ENCODE measurements at places on chromosomes 13 and 19.

GRCh38 chr19:13363954-13364353 is 142.3 kb downstream of the CACNA1A start:
- DNase-seq: no peak

DNA sequence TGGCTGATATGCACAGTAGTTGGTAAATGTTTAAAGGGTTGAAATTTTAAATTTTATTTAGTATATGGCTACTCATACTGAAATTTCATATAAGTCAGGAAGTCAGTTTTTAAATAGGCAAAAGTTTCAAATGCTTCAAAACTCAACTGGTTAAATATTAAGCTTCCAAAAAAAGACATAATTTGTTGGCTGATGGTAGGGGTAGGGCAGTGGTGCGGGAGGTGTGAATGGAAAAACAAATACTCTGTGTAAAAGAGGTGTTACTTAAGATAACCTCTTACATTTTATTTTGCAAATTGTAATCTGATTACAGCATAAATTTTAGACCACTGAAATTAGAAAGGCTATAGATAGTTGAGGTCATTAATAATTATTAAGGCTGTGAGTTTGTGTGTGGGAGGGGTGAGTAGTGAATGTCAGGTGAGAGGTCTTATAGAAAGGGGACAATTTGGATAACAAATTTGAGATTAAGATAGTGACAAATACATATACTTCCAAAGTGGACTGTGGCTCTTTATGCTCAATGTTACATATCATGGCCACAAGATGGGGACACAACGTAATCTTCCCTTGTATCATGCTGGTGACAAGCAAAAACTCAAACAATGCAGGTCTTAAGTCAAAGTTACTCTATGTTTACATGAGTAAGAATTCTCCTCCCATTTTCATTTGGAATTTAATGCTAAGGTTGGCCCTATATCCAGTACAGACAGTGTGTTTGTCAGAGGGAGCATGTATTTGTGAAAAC is 36.6 kb upstream of the OXGR1 start:
- peak; percentile 50 for DNase-seq

DNA sequence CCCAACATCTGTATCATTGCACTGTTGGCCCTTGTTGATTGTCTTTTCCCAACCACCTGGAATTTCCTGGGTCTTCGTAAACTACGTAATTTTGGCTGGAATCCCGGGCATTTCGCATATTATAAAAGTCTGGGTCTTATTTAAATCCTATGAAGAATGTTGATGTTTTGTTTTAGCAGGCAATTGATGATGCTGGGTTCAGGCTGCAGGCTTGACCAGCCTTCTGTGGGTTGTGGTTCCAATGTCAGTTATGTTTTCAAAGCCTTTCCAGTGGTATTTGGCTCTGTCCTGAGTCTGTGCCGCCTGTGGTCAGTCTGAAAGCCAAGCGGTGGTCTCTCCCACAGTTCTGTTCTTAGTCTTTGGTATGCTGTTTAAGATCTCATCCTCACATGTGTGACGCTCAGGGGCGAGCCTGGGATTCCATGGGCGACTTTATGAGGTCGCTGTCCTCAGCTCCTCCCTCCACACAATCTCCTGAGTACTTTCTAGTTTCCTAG is 12.4 kb downstream of the SLC35E1 start:
- no peak for DNase-seq

DNA sequence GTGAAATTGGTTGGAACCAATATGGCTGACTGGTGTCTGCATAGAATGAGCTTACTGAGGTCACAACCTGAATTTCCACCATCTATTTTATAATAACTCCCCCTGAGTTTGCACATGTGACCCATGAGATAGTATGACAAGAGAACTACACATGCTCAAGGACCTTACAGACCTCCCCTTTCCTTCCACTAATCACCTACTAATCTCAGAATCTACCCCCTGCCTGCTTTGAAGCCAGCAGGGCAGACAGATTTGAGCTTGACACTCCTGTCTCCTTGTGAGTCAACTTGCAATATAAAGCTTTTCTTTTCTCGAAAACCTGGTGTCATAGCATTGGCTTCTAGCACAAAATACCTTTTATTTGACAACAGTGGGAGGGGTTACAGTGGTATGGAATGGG is 248.4 kb downstream of the RFC3 start:
- no peak for DNase-seq

DNA sequence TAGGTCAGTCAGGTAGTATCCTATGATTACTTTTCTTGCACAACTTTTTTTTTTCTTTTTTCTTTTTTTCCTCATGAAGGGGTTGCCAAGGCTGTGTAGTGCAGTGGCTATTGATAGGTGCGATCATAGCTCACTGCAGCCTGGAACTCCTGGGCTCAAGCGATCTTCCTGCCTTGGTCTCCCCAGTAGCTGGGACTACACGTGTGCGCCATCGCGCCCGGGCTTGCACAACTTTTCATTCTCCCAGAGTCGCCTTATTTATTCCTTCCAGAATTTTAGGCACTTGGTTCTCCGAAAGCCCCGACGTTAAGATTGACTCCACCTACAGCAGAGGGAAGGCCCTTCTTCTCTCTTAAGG is 867 bp upstream of the ZNF613 start:
- DNase-seq: no peak

GRCh38 chr19:43623889-43624670 is 4.7 kb upstream of the ZNF428 start:
- DNase-seq: peak; percentile 92

GRCh38 chr13:29920025-29920643 is 69.7 kb upstream of the UBL3 start:
- DNase-seq: no peak

- DNase-seq: no peak
Observed at GRCh38 chr13:111515635-111516034, 195.2 kb downstream of the TEX29 start.

GRCh38 chr13:20473888-20474287 is 51.8 kb downstream of the CRYL1 start:
- DNase-seq: no peak

- no peak for DNase-seq
Observed at GRCh38 chr13:41361491-41361890, 50.4 kb downstream of the NAA16 start.

GRCh38 chr19:10823690-10824089 is 12.3 kb downstream of the TMED1 start:
- no peak for DNase-seq

DNA sequence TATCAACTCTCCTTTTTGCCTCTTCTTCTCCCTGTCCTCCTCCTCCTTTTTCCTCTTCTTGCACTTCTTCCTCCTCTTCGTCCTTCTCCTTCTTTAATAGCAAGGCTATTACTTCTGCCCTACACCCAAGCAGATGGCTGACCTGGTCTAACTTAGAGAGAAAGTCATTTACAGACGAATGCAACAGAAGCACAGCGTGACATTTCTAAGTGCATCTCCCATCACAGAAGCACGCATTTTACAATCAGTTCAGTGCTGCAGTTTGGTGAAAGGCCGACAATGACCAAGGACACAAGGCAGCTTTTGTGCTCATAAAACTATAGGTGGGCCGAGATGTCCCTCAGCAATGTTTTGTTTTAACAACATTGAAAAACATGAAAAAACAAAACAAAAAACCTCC is 231.5 kb downstream of the FGF14 start:
- no peak for DNase-seq

GRCh38 chr19:14218620-14219330 is 12.8 kb upstream of the ADGRL1 start:
- DNase-seq: no peak

GRCh38 chr19:13010992-13011652 is 15.8 kb downstream of the NFIX start:
- DNase-seq: no peak

DNA sequence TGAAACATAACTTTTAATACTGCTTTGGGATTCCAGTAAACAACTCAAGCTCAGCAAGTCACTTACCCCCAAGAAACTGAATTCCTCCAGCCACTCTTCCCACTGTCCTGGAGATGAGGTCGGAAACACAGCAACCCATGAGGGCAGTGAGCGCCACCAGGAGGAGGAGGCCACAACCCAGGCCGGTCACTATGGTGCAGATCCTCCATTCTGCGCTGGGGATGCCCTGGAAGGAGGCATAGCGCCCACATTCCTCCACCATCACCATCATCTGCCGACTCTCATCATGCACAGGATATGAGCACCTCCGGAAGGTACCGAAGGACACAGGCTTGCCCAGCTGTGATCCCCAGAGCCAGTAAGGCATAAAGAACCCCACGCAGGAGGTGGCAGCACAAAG is 2.2 kb downstream of the LHFPL6 start:
- DNase-seq: no peak

DNA sequence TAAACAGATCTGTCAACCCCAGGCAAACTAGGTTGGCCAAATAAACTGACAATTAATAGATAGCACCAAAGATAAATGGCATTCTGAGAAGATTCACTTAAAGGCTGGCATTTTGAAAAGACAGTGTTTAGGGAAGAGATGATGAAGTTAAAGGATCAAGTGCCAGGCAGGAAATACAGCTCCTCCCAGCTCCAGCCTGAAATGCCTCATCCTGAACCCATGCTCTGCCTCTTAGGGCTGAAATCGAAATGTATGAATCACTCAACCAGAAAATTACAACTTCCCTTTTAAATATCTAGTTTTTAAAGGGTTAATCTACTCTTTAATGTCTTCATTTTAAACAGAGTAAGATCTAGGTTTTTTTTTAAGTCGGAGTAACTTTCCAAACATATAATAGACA is 171.2 kb upstream of the UBL3 start:
- no peak for DNase-seq

DNA sequence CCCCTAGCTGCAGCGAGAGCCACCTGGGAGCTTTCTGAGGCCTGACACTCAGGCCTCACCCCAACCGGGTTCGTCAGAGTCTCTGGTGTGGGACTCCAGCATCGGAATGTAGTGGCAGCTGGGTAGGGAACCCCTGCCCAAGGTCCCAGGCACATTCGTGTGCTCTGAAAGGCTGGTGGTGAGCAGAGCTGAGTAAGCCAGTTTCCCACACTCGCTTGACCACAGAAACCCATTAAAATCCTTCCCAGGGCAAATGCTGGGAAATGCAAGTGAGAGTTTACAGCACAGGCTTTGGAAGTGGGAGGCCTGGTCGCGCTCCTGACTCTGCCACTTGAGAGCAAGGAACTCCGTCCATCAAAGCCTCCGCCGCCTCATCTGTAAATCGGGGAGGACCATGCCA is 4.2 kb downstream of the TRAPPC6A start:
- DNase-seq: peak; percentile 100

Measured in SW480 (cell line).